H4 (cell line): ENCODE measurements at places on chromosomes 3 and 15.

- no peak for DNase-seq
These were observed 136.2 kb upstream of the EIF1B start for GRCh38 chr3:40173227-40173721.

- DNase-seq: no peak
These were observed 211.3 kb downstream of the KLF13 start for GRCh38 chr15:31537770-31538592.

DNA sequence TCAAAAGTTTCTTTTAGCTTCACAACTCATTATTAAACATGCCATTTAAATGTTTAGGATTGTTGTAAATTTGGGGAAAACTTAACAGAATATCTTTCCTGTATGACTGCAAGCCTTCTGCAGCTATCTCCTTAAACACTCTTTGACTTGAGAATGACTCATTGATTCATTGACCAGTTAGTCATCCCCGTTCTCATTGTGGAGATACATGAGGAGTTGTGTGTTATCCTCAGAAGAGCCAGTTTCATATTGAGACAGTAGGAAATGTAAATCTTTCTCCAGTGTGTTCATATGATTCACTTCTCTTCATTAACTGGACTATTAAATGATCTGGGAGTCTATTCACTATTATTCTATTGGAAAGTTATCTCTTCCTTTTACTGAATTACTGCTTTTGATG, 83.0 kb downstream of the CRYGS start:
- no peak for DNase-seq

DNA sequence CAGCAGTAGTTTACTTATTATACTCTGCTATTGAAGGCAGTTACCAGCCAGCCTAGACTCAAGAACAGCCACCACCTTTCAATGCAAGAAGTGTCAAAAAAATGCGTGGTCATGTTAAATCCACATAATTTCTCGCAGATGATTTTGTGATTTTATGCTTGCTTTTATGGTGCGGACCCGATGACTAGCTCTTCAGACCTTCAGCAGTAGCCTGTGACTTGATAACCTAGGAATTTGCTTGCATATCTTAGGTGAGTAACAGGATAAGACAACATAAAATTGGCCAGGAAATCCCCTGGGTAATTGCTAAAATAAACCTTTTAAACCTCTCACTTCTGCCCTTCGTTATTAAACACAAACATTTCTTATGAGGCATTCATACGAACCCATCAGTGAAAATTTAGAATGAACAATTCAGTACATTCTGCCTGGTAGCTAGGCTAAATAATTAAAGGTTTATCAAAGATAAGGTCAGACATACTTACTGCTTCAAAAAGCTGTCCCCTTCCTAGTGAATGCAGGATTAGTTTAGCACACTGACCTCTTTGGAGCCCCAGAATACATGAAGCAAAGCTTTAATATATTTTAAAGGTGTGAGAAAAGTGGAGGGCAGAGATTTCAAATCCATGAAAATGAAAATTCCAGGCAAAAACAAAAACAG, 798.8 kb downstream of the OTOL1 start:
- peak; percentile 79 for DNase-seq

- no peak for DNase-seq
These were observed 90.6 kb downstream of the ABI3BP start for GRCh38 chr3:100902572-100902971.
